Sigmoid colon (tissue), 7 donors: ENCODE measurements at places on chromosomes 12 and 14. TPM values are rescaled to one million over a fixed set of nuclear protein-coding genes. Genes with fewer than 3 reads are reported as not detected.

GRCh38 chr12:1422604-1423315 lies 171.6 kb downstream of the FBXL14 start:
- no peaks in the 10 kb centered on the region for H3K4me1 ChIP-seq
- no peaks in the 10 kb centered on the region for H3K27me3 ChIP-seq
- DNase-seq = no peak

- no peaks in the 10 kb centered on the region for H3K4me1 ChIP-seq
- no peak for DNase-seq
- H3K36me3 ChIP-seq = no peaks in the 10 kb centered on the region
- no peaks in the 10 kb centered on the region for H3K27me3 ChIP-seq
These were observed 16.5 kb downstream of the CLEC1A start for GRCh38 chr12:10082117-10082874.

DNA sequence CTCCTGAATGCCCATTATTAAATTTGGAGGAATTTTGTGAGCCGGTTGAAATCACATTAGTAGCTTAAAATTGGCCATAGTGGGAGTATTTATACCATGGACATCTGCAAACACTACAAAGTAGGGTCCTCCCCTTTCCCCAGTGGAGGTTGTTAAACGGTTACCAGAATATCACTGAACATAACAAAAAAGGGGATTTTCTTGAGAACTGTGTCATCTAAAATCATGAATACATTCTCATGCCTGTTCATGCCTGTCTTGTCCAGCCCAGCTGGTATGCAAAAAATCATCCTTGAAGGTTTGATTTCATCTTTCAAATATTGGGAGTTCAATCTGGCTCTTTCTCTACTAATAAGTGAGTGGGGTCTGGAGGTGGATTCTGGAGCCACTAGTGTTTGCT lies 96.4 kb downstream of the OTOGL start:
- H3K36me3 ChIP-seq = no peaks in the 10 kb centered on the region
- no peaks in the 10 kb centered on the region for H3K27me3 ChIP-seq
- no peak for DNase-seq
- no peak overlapping the region for H3K27ac ChIP-seq

KLRK1 gene
- total RNA-seq = 1.8 TPM

SLC25A3 gene
- 638 TPM for total RNA-seq

DPY19L2 gene
- total RNA-seq = 11.1 TPM

DNA sequence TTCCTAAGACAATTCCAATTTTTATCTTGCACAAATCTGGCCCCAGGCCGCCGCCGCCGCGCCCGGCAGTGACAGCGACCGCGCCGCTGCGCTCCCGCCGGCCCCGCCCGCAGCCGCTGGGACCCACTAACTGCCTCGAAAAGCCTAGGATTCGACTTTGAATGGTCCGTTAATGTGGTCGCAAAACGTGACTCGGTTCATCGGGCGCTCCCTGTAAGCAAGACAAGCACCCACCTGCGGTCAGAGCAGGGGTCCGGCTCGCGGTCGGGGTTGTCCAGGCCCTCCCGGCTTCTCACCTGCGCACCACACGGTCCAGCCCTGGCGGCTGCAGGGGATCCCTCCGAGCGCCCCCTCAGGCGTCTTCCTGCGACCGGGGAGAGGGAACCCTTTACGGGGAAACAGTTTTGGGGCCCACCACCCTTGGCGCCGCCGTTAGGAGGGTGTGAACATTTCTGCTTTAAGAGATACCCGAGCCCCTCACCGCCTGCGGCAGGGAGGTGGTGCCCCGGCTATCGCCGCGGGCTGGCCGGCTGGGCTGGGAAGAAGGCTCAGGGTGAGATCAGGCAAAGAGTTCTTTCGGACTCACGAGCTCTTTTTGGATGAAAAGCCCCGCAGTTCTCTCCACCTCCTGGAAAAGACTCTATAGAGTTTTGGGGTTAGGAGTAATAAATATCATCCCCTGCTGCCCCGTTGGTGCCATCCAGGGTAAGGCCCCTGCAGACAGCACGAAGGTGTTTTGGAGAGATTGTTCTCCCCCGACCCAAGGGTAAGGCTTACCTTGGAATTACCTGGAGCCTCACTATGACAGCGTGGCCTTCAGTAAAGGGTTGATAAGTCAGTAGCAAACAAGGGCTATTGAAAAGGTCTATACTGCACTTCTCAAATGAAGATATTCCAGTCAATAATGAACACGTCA lies 13.6 kb upstream of the FOXJ2 start:
- H3K4me1 ChIP-seq = peaks cover 9% of the 10 kb centered on the region
- H3K27me3 ChIP-seq = peaks cover 10% of the 10 kb centered on the region
- H3K27ac ChIP-seq = no peak overlapping the region

PTCSC3 gene
- not detected for total RNA-seq
